ENCODE measurements at places on chromosomes 3 and 15. TPM values are rescaled to one million over a fixed set of nuclear protein-coding genes. Genes with fewer than 3 reads are reported as not detected.

Gene SPESP1
- total RNA-seq: 8.4 TPM

Gene RAD51
- total RNA-seq: 1.3 TPM

Gene ITPKA
- total RNA-seq: 115 TPM

Gene SPCS1
- 199 TPM for total RNA-seq

Gene PIK3CB
- 14.5 TPM for total RNA-seq

Gene SLC22A13
- 0.34 TPM for total RNA-seq

Gene GADL1
- total RNA-seq: not detected

Gene PLCH1
- total RNA-seq: 2.9 TPM

Gene PRTG
- total RNA-seq: 7.9 TPM

Data from kidney epithelial cell (primary cell).